ENCODE measurements at places on chromosomes 12 and 14. TPM values are rescaled to one million over a fixed set of nuclear protein-coding genes. Genes with fewer than 3 reads are reported as not detected.

DNA sequence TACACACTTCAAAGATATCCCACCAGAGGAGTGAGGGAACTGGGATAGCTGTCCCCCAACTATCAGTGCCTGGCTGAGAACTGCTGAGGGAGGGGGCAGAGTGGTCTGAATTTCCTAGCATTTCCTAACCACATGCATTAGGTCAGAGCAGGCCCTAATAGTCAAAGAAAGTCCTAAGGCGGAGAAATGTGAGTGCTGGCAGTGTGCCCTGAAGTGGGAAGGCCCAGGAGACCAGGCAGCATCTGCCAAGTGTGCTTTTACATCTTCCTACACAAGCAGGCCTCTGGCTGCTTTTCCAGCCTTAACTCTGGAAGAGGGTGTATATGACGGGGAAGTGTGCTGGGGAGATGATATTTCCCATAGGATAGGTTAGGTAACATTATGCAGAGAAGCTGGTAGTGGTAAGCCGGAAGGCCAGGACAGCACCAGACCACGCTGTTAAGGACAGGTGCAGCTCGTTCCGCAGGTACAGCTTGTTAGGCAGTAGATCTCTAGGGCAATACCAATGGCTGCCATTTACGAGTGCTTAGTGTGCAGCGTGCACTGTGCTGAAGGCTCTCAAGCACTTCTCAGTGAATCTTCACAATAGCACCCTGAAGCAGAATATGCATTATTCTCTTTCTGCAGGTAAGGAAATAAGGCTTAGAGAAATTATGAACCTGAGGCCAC is 9.1 kb upstream of the CCDC198 start:
- H3K27ac ChIP-seq = no peak overlapping the region

DNA sequence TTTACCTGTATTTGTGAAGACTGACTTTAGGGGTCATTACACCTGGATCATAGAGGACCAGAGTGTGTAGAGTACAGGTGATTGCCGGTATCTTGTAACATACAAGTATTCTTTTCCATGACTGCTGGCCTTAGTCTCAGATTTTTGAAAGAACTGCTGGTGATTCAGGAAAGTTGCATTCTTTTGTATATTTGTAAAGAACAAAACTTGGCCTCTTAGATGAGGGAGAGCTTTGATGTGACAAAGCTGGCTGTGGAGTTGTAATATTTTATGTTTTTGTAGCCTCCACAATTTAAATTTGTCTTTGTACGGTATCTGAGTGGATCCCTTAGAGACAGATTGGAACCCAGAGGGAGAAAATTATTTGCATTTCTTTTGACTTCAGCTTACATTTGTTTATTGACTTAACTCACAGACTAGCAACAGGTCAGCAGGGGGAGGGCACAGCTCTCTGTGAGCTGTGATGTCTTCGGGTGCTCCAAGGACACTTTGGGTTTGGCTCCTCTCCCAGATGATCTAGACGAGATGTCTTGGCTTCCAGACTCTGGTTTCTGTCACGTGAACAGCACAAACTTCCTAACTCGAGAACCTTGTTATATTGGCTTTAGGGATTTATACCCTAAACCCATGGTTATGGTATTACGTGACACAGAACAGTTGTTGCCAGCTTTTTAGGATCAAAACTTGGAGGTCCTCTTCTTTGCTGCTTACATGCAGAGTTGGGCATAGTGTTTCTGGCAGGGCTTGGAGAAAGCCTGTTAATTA is 65.9 kb downstream of the DAAM1 start:
- no peak overlapping the region for H3K27ac ChIP-seq
- no peak for DNase-seq
- H3K4me1 ChIP-seq = no peaks in the 10 kb centered on the region
- H3K36me3 ChIP-seq = no peaks in the 10 kb centered on the region

GRCh38 chr14:23481979-23482822 is 12.7 kb downstream of the NGDN start:
- peaks cover 20% of the 10 kb centered on the region for H3K36me3 ChIP-seq
- no peak overlapping the region for H3K4me3 ChIP-seq
- no peaks in the 10 kb centered on the region for H3K27me3 ChIP-seq
- H3K4me1 ChIP-seq = peaks cover 2% of the 10 kb centered on the region
- no peak for DNase-seq
- H3K27ac ChIP-seq = no peak overlapping the region

- peaks cover 56% of the 10 kb centered on the region for H3K27me3 ChIP-seq
- peak; percentile 29 for DNase-seq
- H3K4me3 ChIP-seq = peak overlapping the region; percentile 71
Observed at GRCh38 chr12:49089821-49090773, 4.5 kb downstream of the DHH start.

The RNASE1 gene
- total RNA-seq = not detected

DNA sequence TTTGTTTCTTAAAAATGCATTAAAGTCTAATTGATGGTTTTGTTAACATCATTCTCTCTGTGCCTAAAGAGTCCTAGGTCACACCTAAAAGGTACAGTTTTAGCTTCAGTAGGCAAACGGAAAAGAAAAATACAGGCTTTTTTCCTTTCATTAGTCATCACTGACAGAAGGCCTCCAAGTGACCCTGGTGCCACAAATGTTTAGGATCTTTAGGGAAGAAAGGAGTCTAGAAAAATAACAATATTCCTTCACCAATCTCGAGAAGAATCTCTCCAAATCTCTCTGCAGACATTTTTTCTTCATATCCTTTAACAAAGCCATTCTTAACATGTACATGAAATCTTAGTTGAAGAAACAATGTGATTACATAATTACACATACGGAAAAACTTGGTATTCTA is 2.0 kb downstream of the DENND5B start:
- H3K27me3 ChIP-seq = peaks cover 51% of the 10 kb centered on the region
- peaks cover 2% of the 10 kb centered on the region for H3K36me3 ChIP-seq
- DNase-seq = no peak
- no peak overlapping the region for H3K27ac ChIP-seq
- peak overlapping the region; percentile 80 for H3K4me3 ChIP-seq
- H3K4me1 ChIP-seq = peaks cover 10% of the 10 kb centered on the region

The CD27 gene
- total RNA-seq = 23.3 TPM

GRCh38 chr12:106205208-106206069 is 42.4 kb downstream of the CKAP4 start:
- no peak overlapping the region for H3K4me3 ChIP-seq
- H3K27me3 ChIP-seq = peaks cover 21% of the 10 kb centered on the region
- H3K4me1 ChIP-seq = no peaks in the 10 kb centered on the region
- no peaks in the 10 kb centered on the region for H3K36me3 ChIP-seq

GRCh38 chr14:24232645-24233537 is at the start of gene GMPR2:
Gene GMPR2, plus strand, starts transcription at chr14:24232929. Its CDS starts 325 bp downstream, at chr14:24233254.
- H3K27me3 ChIP-seq = no peaks in the 10 kb centered on the region
- peaks cover 56% of the 10 kb centered on the region for H3K36me3 ChIP-seq
- peak within 1 kb of the TSS; percentile 91 for H3K27ac ChIP-seq

The CCDC91 gene
- total RNA-seq = 13.7 TPM

DNA sequence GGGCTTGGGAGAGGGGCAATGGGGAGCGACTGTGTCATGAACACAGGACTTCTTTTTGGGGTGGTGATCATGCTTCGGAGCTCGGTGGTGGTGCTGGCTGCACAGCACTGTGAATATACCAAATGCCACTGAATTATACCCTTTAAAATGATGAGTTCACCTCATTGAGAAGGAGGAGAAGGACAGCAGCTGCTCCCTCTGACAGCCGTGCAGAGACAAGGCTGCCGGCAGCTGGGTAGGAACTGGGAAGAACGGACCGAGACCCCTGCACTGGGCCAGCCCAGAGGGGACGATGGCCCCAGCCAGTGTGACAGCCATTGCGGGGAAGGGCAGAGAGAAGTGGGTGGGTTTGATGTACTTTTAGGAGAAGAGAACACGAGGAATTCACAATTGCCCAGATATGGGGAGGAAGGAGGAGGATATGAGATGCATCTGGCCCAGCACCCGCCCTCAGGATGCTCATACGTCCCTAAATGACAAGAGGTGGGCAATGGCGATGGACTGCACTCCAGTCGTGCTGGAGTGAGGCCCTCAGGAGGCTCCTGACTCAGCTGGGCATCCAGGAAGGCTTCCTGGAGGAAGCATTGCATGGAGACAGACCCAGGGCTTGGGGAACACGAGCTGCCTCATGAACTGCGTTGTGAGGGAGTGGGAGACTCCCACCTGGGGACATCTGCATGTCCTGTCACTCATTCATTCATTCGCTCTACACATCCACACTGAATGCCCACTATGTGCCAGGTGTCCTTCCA is 64.3 kb upstream of the C14orf180 start:
- H3K4me1 ChIP-seq = no peaks in the 10 kb centered on the region
- no peaks in the 10 kb centered on the region for H3K36me3 ChIP-seq
- H3K27ac ChIP-seq = no peak overlapping the region

DNA sequence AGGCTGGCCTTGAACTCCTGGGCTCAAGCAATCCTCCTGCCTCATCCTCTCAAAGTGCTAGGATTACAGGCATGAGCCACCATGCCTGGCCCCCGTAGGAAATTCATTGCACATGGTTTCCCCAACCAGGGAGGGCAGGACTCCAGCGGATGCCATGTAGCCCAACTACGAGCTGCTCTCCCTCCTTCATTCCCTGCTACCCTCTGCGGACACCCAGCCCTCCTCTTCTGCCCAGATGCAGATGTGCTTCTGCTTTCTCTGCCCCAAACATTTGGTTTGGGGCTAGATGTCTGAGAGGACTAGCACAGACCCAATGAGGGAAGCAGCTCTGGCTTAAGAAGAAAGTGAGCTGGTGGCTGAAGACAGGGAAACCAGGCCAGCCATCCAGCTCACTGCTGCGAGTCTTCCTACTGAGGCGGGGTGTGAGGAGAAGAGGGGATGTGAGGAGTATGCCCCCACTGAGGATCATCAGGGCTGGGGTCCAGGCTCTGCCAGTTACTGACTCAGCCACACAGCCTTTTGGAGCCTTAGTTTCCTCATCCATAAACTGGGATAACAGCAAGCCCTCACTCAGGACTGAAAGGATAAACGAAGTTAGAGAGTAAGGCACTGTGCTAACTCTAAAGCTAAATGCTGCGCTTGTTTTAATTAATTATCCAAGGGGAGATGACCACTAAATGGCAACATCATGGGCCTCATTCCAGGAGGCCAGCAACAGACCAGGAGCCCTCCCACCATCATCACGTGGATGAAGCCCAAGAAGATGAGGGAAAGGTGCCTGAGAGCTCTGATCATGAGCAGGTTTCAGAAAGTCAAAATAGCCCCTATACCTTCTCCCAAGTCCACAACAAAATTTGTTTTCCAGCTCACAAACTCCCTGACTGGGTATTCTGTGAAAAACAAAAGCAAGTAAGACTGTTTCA is 10.9 kb downstream of the CTDSP2 start:
- peak overlapping the region; percentile 77 for H3K27ac ChIP-seq
- DNase-seq = no peak
- peak overlapping the region; percentile 8 for H3K4me3 ChIP-seq

- no peak overlapping the region for H3K4me3 ChIP-seq
- no peak for DNase-seq
- H3K27me3 ChIP-seq = peaks cover 84% of the 10 kb centered on the region
- H3K4me1 ChIP-seq = no peaks in the 10 kb centered on the region
- H3K36me3 ChIP-seq = no peaks in the 10 kb centered on the region
- H3K27ac ChIP-seq = no peak overlapping the region
Observed at GRCh38 chr12:54126696-54127537, 61.9 kb downstream of the SMUG1 start.

The RTN1 gene
- not detected for total RNA-seq

The OTOGL gene
- 0.16 TPM for total RNA-seq

DNA sequence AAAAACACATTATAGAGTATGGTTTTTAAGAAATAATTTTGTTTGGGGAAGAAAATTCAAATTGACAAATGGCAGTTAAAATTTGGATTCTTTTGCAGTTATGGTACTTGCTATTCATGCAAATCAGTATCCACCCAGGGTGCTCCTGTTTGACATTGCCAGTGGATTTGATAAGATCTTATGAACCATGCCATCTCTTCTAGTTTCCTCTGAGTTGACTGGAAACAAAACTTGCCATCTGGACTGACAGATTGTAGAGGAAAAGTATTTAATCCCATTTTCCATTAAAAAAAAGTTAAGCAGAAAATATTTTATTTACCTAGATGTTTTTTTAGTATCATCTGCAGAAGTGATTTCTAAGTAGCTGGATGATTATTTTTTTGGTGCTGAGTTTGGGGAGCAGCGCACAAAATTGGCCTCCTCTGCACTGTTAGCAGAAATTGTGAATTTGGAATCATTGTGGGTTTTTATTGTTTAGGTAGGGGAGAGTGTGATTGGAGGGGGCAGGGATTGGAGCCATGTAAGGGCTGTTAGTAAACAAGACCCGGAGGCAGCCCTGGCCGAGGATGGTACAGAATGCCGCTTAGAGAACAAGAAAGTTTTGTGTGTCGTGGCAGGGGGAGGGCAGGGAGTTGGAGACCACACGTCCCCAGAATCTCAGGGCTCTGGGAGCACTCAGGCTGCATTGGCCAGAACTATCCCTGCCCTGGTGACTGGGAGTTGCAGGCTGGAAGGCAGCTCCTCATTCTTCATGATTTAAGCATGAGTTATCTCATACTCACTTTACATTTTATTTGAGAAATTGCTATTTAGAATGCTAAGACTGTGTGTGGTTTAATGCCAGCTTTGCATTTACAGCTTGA is 56.6 kb downstream of the WDR20 start:
- DNase-seq = no peak
- no peak overlapping the region for H3K4me3 ChIP-seq
- H3K36me3 ChIP-seq = peaks cover 52% of the 10 kb centered on the region
- peaks cover 25% of the 10 kb centered on the region for H3K4me1 ChIP-seq

DNA sequence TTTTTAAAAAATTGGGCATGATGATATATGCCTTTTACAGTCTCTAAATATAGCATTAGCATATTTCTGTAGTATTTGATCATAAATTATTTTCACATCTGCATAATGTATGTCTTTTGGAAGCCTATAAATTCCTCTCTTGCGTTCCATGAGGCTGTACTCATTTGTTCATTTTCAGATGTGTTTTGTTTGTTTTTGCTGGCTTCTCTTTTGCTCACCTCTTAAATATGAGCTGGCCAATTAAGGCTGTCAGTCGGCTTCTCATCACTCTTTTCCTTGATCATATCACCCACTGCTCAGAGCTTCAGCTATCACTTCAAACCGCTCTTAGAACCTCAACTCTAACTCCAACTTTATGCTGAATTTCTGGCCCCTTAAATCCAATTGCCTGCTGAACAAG is 6.6 kb downstream of the TMEM263 start:
- H3K4me3 ChIP-seq = no peak overlapping the region
- H3K4me1 ChIP-seq = peaks cover 19% of the 10 kb centered on the region
- no peaks in the 10 kb centered on the region for H3K27me3 ChIP-seq

GRCh38 chr12:51246254-51246853 is 7.7 kb downstream of the DAZAP2 start:
- H3K4me1 ChIP-seq = peaks cover 37% of the 10 kb centered on the region
- peak overlapping the region; percentile 62 for H3K27ac ChIP-seq
- no peaks in the 10 kb centered on the region for H3K27me3 ChIP-seq
- H3K4me3 ChIP-seq = peak overlapping the region; percentile 11
- no peak for DNase-seq

The NFE2 gene
- total RNA-seq = not detected

GRCh38 chr14:35292770-35293561 is 784 bp downstream of the PSMA6 start:
- DNase-seq = no peak
- H3K27ac ChIP-seq = peak overlapping the region; percentile 96
- peaks cover 43% of the 10 kb centered on the region for H3K4me1 ChIP-seq
- peaks cover 47% of the 10 kb centered on the region for H3K36me3 ChIP-seq
- no peaks in the 10 kb centered on the region for H3K27me3 ChIP-seq

- no peaks in the 10 kb centered on the region for H3K36me3 ChIP-seq
- no peak overlapping the region for H3K4me3 ChIP-seq
- H3K27me3 ChIP-seq = no peaks in the 10 kb centered on the region
- no peak overlapping the region for H3K27ac ChIP-seq
- no peaks in the 10 kb centered on the region for H3K4me1 ChIP-seq
Observed at GRCh38 chr12:42809226-42809625, 219.7 kb upstream of the PRICKLE1 start.

All from activated T-helper 2 cell treated with anti-CD3 and anti-CD28 coated beads, Interferon-gamma antibody, Interleukin-2, Interleukin-4, amounts not matched to agents 10 μg/mL and 5 μg/mL and 100 μg/mL, durations not matched to agents 14 hours and 24 hours and 36 hours (primary cell).